ENCODE measurements at places on chromosomes 3 and 15. TPM values are rescaled to one million over a fixed set of nuclear protein-coding genes. Genes with fewer than 3 reads are reported as not detected.

The COPS2 gene
- 72.0 TPM for total RNA-seq

DNA sequence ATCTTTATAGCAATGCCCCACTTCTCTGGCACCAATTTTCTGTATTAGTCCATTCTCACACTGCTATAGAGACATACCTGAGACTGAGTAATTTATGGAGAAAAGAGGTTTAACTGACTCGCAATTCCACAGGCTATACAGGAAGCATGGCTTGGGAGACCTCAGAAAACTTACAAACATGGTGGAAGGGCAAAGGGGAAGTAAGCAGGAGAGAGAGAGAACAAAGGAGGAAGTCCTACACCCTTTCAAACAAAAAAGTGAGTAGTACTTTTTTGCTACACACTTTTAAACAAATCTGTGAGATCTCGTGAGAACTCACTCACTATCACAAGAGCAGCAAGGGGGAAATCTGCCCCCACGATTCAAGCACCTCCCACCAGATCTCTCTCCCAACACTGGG, 67.8 kb upstream of the ZBED2 start:
- no peak overlapping the region for H3K4me3 ChIP-seq
- no peak for DNase-seq
- H3K36me3 ChIP-seq = no peaks in the 10 kb centered on the region
- no peaks in the 10 kb centered on the region for H3K27me3 ChIP-seq
- peaks cover 3% of the 10 kb centered on the region for H3K4me1 ChIP-seq

DNA sequence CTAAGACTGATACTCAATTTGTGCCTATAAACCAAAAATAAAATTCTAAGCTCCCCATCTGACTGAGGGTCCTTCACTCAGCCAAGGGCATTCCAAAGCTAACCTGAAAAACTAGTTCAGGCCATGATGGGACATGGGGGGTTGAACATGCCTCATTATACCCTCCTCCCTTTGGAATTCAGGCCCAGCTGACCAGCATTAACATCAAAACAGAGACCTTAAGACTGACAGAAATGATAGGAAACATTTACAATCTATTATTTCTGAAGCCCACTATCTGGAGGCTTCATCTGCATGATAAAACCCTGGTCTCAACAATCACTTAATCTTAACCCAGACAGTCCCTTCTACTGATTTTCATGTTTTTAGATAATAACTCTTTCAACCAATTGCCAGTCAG, 140.4 kb downstream of the ANO10 start:
- no peak overlapping the region for H3K4me3 ChIP-seq
- no peaks in the 10 kb centered on the region for H3K4me1 ChIP-seq
- H3K27ac ChIP-seq = no peak overlapping the region
- H3K36me3 ChIP-seq = no peaks in the 10 kb centered on the region
- DNase-seq = no peak
- H3K27me3 ChIP-seq = no peaks in the 10 kb centered on the region

GRCh38 chr15:93217343-93217742, 128.3 kb upstream of the RGMA start:
- H3K36me3 ChIP-seq = no peaks in the 10 kb centered on the region
- DNase-seq = no peak
- H3K27ac ChIP-seq = no peak overlapping the region
- H3K27me3 ChIP-seq = no peaks in the 10 kb centered on the region
- no peaks in the 10 kb centered on the region for H3K4me1 ChIP-seq
- no peak overlapping the region for H3K4me3 ChIP-seq

All from GM12878 (cell line).